ENCODE measurements at places on chromosomes 16 and 17.

DNA sequence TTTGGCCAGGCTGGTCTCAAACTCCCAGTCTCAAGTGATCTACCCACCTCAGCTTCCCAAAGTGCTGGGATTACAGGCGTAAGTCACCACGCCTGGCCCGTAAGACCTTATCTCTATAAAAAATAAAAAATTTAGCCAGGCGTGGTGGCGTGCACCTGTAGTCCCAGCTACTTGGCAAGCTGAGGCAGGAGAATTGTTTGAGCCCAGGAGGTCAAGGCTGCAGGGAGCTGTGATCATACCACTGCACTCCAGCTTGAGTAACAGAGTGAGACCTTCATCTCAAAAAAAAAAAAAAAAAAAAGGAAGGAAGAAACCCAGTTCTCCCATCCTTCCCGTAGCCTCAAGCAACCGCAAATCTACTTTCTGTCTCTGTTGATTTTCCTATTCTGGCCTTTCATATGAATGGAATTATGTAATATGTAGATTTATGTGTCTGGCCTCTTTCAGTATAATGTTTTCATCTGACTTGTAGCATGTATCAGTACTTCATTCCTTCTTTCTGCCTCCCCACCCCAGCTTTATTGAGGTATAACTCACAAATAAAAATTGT lies 11.2 kb downstream of the CASC3 start:
- DNase-seq, result no peak

- no peak for DNase-seq
These were observed 20.7 kb upstream of the MYLK3 start for GRCh38 chr16:46768809-46769208.

DNA sequence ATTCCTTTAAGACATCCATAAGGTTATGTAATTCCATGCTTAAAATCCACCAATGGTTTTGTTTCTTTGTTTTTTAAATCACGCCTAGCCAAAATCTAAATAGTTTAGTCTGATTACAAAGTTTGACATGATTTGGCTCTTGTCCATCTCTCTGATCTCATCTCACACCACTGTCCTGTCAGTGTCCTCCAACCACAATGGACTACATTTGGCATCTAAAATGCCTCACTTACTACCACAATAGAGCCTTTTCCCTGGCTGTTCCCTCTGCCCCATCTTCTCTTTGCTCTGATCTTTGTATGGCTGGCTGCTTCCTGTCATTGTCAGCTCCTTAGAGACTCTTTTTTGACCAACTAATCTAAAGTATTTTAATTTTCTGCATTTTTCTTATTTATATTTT lies 157.2 kb downstream of the MYO1D start:
- DNase-seq, result no peak

- no peak for DNase-seq
These were observed 35.6 kb downstream of the YPEL2 start for GRCh38 chr17:59366773-59367656.

DNA sequence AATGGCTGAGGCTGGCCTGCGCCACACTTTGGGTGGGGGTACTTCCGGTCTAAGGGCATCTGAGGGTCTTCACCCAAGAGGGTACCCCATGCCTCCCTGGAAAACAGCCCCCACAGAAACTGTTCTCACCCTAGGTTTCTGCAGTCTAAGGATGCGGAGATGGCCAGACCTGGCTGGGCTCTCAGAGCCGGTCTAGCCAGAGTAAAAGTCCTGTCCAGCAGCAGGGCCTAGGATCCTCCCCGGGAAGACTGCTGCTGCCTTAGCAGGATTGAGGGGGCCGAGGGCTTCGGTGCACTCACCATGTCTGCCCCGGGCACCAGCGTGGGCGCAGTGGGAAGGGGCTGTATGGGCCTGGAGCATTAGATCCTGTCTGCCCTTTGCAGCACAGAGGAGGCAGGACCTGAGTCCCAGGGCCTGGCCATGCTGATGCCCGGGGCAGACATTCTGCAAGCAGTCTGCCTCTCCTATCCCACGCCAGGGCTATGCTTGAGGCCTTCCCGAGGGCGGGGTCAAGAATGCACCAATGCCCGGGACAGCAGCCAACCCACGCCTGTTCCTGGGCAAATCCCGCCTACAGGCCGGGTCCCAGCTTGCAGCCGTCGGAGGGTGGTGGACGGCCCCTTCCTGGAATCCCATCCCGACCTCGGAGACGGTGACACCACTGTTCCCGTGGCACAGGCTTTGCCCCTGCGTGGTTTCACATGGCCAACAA lies 54.7 kb downstream of the CBFA2T3 start:
- DNase-seq, result no peak

DNA sequence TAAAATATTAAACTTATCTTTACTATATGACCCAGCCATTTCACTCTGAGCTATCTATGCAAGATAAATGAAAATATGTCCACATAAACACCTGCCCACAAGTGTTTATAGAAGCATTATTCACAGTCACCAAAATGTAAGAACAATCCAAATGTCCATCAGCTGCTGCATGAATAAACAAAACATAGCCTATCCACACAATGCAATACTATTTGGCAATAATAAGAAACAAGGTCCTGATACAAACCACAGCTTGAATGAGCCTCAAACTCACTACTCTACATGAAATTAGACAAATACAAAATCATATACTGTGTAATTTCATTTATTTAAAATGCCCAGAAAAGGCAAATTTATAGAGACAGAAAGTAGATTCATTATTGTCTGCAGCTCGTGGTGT lies 355.1 kb downstream of the CDH8 start:
- no peak for DNase-seq

GRCh38 chr17:1398931-1399678 lies 917 bp downstream of the YWHAE start:
- DNase-seq, result no peak

- DNase-seq, result no peak
These were observed 17.8 kb downstream of the IRX3 start for GRCh38 chr16:54268766-54269165.

GRCh38 chr17:60151355-60151754 lies 1.6 kb downstream of the CA4 start:
- DNase-seq, result no peak

GRCh38 chr17:1324201-1324771 lies 44.8 kb downstream of the TRARG1 start:
- DNase-seq, result peak; percentile 50

- DNase-seq, result no peak
These were observed 22.8 kb downstream of the KATNIP start for GRCh38 chr16:27572711-27573110.

GRCh38 chr17:55366020-55366481 lies 55.6 kb downstream of the MMD start:
- DNase-seq, result no peak

- DNase-seq, result no peak
These were observed 129.9 kb downstream of the PITPNC1 start for GRCh38 chr17:67506966-67507365.

DNA sequence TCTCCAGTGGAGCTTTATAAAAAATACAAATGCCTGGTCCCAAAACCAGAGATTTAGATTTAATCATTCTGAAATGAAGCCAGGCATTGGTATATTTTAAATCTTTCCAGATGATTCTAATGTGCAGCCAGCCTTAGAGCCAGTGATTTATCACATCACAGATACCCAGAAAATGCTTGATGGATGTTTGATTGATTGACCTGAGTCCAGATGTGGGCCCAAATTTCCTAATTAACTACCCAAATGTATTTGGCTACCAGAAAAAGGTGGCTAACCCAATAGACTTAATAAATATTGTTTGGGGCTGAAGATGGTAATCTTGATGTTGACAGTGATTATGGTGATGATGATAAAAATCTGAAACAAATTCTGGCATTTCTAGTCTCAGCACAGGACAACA lies 93.1 kb downstream of the ABCC12 start:
- no peak for DNase-seq

DNA sequence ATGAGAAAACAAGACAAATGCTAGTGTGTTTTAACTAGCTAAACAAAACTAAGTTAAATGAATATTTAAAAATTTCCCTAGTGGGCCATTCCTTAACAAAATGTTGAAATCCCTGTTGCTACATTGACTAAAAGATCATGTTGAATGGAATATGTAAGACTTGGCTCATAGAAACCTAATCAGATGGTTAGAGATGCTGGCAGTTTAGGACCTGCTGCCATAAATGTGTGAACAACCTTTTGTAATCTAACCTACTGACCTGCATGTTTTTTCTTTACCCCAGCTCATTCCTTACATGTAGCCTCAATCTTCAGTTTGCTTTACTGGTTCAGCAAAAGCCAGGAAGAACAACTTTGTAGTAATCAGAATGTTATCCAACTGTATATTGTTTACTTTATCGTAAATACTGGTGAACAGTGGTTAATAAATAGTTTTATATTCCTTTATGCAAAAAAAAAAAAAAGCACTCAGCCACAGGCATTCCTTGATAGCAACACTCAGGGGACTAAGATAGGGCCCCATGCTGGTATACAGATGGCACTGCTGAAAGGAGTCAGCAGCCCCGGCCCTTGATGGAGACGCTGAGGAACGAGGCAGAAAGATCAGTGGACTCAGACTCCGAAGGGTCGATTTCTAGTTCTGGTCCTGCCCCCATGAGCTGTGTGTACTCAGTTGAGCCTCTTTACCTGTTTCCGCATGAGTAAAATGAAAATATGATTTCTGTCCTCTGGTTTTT lies 78.2 kb downstream of the MARF1 start:
- no peak for DNase-seq

- no peak for DNase-seq
These were observed 176.6 kb upstream of the IRX6 start for GRCh38 chr16:55147396-55147795.

- no peak for DNase-seq
These were observed 123.5 kb upstream of the CACNG5 start for GRCh38 chr17:66711401-66711800.

DNA sequence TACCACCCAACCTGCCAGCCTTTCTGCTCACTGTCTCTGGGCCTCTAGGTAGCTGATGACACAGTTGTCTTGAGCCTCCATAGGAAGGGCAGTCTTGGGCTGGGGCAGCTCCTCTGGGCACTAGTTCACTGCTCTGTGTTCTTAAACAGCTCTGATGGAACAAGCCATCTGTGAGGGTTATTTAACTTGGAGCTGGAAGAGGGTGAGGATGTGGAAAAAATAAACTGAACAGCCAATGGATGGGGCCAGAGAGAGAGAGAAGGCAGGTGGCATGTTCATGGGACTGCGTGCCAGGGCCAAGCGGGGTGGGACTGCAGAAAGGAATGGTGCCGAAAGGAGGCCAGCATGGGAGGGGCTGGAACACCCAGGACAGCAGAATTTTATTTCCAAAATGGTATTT lies 52.6 kb downstream of the HIC1 start:
- no peak for DNase-seq

DNA sequence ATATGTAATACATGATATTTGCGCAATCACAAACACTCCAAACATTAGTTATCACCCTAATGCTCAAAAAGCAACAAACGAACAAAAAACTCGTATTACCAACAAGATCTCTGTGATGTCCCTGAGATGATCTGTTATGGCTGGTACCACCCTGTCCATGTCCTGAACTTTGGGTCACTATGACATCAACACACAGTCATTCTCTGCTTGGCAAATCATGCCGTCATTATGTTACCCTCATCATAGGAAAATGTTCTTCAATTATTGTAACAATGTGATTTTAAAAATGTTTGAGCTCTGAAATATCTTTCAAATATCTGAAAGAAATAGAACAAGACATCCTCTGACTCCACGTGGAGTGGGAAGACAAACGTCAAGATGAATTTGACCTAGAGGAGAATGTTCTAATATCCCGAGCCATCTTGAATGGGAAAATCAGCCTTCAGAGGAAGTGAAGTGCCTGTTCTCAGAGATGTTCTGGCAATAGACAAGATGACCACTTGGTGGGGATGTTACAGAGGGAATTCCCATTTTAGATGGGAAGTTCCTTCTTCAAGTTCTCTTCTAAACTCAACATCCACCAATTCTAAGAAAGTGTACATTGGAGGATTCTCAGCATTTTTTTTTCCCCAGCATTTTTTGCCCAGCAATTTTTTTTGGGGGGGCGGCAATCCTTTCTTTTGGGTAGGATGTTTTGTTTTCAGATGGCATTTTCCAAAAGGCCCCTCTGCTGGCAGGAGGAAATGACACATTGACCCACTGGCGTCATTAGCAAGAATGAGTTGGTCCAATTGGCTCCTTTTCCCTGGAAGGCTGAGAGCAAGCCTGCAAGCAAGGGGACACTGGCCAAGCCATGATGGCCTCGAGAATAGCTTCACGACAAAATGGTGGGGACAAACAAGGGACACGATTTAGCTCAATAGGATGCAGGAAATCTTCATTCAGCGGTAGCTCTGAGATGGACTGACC lies 3.7 kb upstream of the HSD17B2 start:
- DNase-seq, result no peak

DNA sequence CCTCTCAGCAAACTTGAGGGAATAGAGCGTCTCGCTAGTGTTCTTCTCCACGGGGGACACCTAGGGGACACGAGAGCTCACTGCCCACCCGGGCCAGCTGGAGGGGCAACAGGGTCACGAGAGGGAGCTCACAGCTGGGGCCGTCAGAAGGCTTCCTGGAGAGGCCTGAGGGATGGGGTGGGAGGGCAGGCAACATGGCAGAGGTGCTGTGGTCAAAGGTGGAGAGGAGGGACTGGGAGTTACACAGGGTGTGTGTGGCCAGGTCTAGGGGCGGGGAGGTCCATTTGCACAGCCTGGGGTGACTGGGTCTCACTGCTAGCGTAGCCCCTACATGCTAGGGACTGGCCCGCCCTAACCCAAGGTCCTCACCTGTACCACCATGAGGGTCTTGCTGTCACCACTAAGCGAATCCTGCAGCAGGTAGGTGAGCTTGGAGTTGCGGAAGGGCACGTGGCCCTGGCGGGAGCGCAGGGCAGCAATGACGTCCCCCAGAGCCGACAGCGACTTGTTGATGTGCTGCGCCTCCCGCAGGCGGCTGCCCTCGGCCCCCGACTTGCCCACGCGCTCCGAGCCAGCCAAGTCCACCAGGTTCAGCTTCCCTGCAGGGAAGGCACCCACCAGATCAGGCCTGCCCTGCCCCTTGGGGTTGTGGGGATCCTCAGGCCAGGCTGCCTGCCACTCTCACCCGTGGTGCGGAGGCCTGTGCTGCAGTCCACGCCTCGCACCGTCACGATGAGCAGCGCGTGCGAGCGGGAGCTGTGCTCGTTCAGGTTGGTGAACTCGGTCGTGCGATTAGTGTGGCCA lies 25.0 kb downstream of the KATNB1 start:
- no peak for DNase-seq

Measured in CD4-positive, alpha-beta T cell treated with Interferon gamma for 1 hour (primary cell).